HTR-8/SVneo (cell line): ENCODE measurements at places on chromosomes 13 and 19.

GRCh38 chr19:27906081-27906480, 1306.9 kb downstream of the UQCRFS1 start:
- no peak for DNase-seq

DNA sequence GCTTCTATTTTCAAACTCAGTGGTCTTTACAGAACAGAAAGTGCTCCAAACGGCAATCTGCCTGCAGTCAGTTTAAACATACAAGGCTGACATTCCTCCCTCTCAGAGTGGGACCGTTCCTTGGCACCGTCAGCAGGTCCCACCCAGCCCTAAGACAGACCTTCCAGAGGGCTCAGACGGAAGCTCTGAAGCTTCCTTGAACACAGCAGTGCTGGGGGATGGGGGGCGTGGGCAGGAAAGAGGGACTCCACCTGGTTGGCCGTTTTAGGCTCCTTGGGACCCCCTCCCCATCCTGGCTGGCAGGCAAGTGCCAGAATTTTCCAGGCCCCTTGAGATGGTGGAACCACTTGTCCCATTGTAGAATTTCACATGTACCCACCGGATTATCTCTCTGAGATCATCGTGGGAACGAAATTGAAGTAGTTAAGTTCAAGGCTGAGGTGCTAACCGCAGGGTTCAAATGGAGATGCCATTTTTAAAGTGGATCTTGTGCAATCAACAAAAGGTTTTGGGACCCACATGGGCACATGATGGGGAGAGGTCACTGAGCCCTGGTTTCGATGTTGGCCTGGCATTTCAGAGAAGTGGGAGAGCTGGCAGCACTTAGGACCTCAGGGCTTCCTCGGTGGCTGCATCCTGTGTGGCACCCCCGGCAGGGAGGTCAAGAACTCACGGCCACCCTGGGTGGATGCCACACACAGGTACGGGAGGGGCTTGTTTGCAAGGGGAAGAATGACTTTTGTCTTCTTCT, 46.2 kb downstream of the KLF2 start:
- no peak for DNase-seq

- no peak for DNase-seq
Measured at GRCh38 chr13:83941701-83942335, 59.5 kb upstream of the SLITRK1 start.

GRCh38 chr19:48867746-48868113, 687 bp downstream of the PLEKHA4 start:
- DNase-seq = no peak

- DNase-seq = no peak
Measured at GRCh38 chr19:1655131-1655981, 2.9 kb upstream of the TCF3 start.

GRCh38 chr19:3163230-3163886, 15.2 kb upstream of the S1PR4 start:
- DNase-seq = peak; percentile 86

DNA sequence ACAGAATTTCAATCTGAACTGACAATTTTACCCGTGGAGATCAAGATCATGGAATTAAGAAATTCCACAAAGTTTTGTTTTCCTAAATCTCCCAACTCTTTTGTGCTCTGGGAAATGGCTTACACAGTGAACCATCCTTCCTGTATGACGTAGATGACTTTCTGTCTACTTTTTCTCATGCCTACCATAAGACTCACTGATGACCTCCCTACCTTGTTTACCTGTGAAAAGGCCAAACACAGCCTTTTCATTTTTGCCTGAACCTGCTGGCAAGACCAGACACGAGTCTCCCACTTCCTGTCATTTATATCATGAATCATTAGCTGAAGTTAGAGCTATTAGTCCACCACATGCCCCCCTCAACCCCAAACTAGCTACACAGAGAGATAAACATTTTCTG, 4.6 kb upstream of the KBTBD6 start:
- no peak for DNase-seq

GRCh38 chr13:85799097-85799582, at the start of gene SLITRK6:
Gene SLITRK6, minus strand, starts transcription at chr13:85799419. Its CDS starts 2,911 bp downstream, at chr13:85796508.
- peak; percentile 7 for DNase-seq

DNA sequence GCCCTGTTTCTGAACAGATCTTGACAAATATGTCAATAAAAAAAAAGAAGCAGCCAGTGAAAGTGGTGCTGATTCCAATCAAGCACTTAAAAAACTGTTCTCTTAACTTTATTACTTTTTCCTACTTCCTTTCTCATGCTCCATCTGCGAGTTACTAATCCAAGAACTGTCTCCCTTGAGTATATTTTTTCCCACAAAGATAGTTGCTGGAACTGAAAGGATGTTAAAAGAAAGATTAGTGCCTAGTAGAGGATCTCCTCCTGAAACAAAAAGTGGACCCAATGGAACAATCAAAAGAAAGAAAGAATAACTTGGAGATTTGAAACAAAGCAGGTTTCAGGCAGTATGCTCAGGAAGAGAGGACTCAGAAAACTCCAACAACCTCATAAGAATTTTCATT, 1034.8 kb downstream of the PCDH17 start:
- no peak for DNase-seq

GRCh38 chr13:42769650-42770049, 11.7 kb upstream of the FAM216B start:
- no peak for DNase-seq
